ENCODE measurements at places on chromosomes 3 and 15.
A peak's percentile ranks its signal among the peaks of the same experiment; 100 is the strongest.

DNA sequence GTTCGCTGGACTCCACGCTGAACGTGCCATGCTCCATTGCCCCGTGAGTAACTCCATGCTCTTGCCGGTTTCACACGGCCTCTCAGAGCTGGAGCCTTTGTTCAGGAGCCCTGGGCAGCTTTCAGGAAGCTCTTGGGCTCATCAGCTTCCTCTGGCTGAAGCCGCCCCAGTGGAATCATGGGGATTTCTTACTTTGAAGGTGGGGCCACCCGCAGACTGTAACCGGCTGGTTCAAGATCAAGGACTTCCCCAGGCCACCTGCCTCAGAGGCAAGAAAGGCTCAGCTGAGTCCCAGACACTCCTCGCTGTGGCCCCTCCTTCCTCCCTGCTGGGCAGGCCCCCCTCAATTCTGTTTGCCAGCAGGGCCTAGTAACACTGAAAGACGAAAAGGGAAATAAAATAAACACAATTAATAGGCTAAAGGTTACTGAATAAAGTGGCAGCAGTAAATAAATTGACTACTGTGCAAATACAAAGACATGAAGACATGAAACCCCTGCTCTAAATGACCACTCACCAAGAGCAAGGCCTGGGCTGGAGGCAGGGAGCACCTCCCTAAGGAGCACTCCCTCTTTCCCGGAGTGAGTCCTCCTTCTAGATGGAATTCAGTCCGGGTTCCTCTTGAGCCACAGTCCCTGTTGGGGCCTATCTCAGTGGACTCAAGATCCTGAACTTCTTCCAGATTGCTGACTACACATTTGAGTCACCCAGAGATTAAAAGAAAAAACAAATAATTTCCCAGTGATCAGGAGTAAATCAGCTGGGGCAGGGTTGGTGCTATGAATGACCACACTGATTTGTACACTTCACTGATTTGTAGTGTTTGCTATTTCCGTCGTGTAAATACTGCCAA lies 51.0 kb downstream of the ZDHHC19 start:
- DNase-seq, result no peak

DNA sequence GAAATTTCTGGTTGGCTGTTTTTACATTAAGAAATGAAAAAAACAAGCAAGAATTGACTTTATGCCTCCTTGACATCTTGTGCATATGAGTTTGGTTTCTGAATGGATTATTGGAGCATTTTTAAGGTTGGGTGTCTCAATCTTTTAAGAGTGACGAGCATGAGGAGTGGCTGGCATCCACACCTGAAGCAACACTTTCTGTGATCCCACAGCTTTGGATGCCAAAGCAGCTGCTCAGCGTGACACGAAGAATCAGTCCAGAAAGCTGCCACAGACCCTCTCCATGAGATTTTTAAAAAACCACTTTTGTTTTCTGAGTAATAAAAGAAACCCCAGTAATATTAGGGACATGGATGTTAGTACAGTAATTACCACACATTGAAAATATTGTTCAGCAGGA lies 154.5 kb downstream of the KLF13 start:
- DNase-seq, result no peak

DNA sequence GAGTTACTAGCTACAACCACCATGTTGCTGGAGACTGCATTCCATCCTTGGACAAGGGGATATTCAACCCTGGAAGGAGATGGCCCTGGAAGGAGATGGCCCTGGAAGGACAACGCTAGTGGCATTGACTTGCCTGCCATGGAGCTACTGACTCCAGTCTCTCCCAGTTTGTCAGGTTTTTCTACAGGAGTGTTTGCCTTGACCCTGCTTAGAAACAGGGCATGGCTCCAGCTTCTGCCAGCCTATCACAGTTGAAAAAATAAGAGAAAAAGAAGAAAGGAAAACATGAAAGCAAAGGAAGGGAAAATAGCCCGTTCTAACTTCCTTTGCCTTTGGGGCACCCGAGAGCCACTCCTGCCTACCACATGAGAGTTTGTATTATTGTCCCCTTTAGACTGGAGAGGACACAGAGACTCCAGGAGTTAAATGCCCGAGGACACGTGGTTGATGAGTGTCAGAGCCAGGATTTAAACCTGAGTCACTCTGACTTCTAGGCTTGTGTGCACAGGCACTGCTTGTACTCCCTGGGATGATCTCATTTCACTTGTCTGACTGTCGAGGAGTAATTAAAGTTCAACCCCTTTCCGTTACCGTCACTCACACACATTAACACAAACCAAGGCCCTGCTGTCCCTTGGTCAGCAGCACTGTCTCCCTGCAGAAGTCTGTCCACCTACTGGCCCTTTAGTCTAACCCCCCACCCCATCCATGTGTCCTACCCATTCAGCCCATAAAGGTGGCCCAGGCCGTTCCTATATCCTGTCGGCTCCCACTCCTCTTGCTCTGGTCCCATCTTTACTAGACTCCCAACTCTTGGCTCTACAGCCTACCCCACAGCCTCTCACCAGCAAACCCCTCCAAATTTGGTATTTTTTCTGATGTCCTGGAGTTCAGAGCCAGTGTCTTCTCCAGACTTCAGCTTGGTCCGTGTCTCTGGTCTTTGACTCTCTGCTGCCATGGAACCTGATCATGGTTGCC lies 46.1 kb downstream of the C2CD4A start:
- DNase-seq, result peak; percentile 24

DNA sequence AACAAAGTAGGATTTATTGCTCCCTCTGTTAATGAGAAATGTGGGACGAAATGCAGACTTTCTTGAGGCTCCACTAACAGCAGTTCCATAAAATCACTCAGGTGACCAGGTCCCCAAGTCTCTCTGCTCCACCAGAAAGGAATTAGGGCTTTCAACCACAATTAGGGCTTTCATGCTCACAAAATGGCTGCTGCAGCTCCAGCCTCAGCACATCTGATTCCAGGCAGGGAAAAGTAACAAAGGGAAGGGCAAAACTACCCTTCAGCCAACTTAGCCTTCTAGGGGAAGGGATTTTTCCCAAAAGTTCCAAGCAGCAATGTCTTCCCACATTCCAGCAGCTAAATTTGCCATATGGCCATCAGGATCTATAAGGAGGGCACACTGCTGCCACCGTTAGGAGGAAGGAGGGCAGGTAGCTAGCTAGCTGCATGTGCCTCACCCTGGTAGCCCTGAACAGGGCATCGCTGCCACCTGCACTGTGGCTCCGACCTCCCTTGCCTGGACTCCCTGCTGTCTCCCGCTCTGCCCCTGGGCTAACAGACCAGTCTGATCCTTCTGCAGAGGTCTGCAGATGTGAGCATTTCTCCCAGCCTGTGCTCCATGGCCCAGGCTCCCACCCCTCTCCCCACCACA lies 12.8 kb downstream of the CFAP100 start:
- no peak for DNase-seq

- DNase-seq, result no peak
Measured at GRCh38 chr3:88879905-88880304, 227.5 kb upstream of the EPHA3 start.

- no peak for DNase-seq
Measured at GRCh38 chr3:13818919-13819318, 61.0 kb downstream of the WNT7A start.

GRCh38 chr15:38070778-38071177 lies 136.3 kb downstream of the TMCO5A start:
- no peak for DNase-seq

- no peak for DNase-seq
Measured at GRCh38 chr3:136928240-136928639, 29.5 kb upstream of the IL20RB start.

GRCh38 chr3:72890166-72890925 lies 2.5 kb downstream of the GXYLT2 start:
- no peak for DNase-seq

DNA sequence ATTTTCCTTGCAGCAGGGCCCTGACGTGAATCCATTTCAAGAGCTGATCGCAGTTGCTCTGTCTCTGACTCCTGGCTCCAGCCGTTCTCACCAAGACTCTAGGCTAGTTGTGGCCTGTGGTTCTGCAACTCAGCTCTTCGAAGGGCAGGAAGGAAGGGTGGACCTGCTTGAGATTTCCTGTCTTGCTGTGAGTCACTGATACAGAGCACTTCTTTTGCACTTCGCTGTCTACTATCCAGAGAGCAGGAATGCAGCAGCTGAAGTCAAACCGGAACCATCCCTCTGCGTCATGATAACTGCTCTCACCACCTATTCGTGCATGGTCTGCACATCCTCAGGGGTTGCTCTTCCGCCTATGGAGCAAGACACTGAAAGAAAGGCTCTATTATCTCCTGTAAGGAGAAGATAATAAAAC lies 59.7 kb downstream of the RAP2B start:
- DNase-seq, result no peak

DNA sequence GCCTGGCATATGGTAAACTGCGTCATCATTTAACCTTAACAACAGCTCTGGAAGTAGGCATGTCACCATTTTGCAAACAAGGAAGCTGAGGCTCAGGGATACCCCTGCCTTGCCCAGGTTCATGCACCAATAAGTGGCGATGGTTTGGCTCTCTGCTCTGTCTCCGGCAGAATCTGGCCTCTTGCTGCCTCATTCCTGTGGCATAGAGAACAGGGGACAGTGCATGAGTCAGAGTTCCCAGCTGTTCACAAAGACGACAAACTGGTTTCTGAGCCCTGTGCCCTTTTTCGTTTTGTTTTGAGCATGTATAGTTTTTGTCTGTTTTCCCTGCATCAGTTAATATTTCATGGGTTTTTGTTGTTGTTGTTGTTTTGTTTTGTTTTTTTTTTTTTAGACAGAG lies 236.8 kb downstream of the OPA1 start:
- DNase-seq, result peak; percentile 49

- DNase-seq, result peak; percentile 37
Measured at GRCh38 chr3:194137008-194137505, 1.1 kb downstream of the HES1 start.

- DNase-seq, result no peak
Measured at GRCh38 chr3:117756563-117756962, 1047.0 kb downstream of the TUSC7 start.

DNA sequence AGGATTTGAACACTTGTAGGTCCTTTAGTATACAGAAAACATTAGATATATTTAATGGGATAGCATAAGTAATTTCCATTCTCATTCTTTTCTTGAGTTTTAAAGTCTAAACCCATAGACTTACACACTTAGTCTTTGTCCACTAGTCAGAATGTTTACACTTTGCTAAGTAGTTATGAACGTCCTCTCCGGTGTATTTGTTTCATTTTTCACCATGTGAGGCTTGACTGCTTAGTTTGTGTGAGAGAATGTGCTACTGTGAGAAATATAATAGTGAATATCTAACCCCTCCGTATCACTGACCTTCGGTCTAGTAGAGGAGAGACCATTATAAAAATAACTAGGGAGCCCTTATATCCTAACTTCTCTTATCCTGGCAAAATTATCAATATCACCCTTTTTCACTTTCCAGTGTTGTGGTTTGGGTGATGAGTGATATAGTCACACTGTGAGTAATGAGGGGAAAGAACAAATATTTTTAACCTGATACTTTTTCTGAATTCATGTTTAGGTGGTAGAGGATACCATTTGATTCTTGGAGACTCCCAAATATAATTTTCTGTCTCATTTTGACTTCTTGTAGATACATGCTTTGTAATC lies 122.4 kb downstream of the UBE2E2 start:
- no peak for DNase-seq

- peak; percentile 61 for DNase-seq
Measured at GRCh38 chr3:140863580-140864009, 78.0 kb upstream of the SLC25A36 start.

Measured in LoVo (cell line).